ENCODE measurements at places on chromosomes 16 and 17. TPM values are rescaled to one million over a fixed set of nuclear protein-coding genes. Genes with fewer than 3 reads are reported as not detected.

GRCh38 chr16:65044873-65045272 lies 77.0 kb downstream of the CDH11 start:
- DNase-seq: no peak
- H3K36me3 ChIP-seq: no peaks in the 10 kb centered on the region
- H3K4me3 ChIP-seq: no peak overlapping the region
- no peaks in the 10 kb centered on the region for H3K27me3 ChIP-seq
- no peak overlapping the region for H3K27ac ChIP-seq

Gene TERF2IP
- 68.2 TPM for total RNA-seq

Gene EPX
- not detected for total RNA-seq

DNA sequence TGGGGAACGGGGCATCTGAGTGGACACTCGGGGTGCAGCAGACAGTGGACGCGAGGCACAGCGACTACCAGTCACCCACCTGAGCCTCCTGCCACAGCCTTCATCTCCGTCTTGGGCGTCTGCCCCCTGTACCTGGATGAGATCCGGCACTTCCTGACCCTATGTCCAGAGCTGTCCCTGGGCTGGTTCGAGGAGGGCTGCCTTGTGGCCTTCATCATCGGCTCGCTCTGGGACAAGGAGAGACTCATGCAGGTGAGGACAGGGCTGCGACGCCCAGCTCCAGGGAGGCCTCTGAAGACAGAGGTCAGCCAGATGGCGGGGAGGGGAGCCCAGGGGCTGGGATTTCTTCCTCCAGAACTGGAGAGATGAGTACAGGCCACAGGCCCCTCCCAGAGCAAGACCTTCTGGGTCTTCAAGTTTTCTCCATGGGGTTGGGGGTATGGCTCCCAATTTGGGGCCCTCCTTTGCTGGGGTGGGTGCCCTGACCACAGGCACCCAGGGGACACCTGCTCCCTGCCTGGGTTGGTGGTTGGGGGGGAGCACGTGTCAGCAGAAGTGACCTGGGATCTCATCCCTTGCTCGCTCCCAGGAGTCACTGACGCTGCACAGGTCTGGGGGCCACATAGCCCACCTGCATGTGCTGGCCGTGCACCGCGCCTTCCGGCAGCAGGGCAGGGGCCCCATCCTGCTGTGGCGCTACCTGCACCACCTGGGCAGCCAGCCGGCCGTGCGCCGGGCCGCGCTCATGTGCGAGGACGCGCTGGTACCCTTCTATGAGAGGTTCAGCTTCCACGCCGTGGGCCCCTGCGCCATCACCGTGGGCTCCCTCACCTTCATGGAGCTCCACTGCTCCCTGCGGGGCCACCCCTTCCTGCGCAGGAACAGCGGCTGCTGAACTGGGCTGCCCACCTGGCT lies 1.9 kb downstream of the AANAT start:
- no peaks in the 10 kb centered on the region for H3K36me3 ChIP-seq
- no peaks in the 10 kb centered on the region for H3K27me3 ChIP-seq
- H3K4me1 ChIP-seq: no peaks in the 10 kb centered on the region

Gene ALDH3A1
- 1.1 TPM for total RNA-seq

DNA sequence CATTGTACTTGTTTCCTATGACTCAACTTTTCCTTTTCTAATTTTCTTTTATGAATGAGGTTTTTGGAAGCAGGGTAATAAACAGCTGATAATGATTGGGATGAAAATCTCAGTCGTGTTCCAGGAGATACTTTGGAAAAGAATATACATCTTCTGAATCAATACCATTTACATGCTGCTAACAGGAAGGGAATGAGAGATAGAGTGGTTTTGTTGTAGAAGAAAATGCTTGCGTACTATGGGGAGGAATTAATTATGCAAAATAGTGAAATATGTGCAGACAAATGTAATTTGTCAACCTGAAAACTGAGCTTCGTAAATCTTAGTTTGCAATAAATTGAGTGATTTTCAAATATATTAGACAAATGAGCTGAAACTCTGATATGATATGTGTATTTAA lies 24.0 kb upstream of the SHISA6 start:
- no peak overlapping the region for H3K27ac ChIP-seq
- no peaks in the 10 kb centered on the region for H3K36me3 ChIP-seq
- no peak for DNase-seq
- no peaks in the 10 kb centered on the region for H3K4me1 ChIP-seq
- no peaks in the 10 kb centered on the region for H3K27me3 ChIP-seq

Gene CRYM
- total RNA-seq: 2.6 TPM

DNA sequence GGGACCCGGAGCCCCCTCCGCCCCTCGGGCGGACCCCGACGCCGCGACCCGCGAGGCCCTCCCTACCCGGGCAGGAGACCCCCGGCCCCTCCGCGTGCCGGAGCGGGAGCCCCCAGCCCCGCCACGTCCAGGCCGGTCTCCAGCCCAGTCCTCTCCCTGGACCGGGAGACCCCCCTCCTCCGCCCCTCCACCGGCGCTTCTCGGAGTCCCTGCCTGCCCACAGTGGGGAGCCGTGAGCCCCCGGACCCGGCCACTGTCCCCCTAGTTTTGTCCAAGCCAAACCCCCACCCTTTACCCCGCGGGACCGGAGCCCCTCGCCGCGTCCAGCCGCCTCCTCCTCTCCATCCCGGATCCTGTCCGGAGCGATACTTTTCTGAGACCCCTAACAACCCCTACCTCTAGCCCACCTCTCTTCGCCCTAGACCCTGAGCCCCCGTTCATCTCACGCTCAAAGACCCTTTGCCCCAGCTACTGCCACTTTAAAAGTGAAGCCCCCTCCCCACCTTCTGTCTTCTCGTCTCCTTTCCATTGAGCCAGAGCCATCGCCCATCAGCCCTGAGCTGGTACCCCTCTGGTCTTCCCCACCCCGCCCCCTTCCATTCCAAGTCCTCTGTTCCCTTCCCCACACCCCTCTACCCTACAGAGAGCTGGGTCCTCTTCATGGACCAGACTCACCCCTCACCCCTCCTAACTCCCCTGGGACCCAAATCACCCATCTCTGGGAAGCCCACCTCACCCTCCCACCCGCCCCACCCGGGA lies 1.0 kb downstream of the NECAB2 start:
- no peaks in the 10 kb centered on the region for H3K27me3 ChIP-seq
- DNase-seq: no peak
- peak overlapping the region; percentile 23 for H3K4me3 ChIP-seq
- no peak overlapping the region for H3K27ac ChIP-seq

GRCh38 chr17:6286233-6286632 lies 148.7 kb downstream of the AIPL1 start:
- H3K4me3 ChIP-seq: no peak overlapping the region
- H3K4me1 ChIP-seq: no peaks in the 10 kb centered on the region
- no peak overlapping the region for H3K27ac ChIP-seq
- no peak for DNase-seq

DNA sequence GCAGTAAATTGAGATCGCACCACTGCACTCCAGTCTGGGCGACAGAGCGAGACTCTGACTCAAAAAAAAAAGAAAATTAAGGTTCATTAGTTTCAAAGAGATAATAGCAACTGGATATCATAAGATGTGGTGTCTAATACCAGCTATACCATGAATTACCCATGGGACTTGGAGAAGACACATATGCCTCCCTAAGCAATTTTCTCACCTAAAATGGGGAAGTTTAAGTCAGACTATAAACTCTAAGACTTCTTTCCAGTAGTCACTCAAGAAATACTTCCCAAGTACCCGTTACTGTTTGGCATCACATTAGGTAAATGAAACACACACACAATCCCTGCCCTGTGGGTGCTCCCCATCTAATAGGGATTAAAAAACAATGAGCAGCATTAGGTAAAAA lies 22.6 kb downstream of the SMURF2 start:
- H3K27me3 ChIP-seq: no peaks in the 10 kb centered on the region
- H3K27ac ChIP-seq: no peak overlapping the region
- H3K36me3 ChIP-seq: no peaks in the 10 kb centered on the region
- H3K4me1 ChIP-seq: no peaks in the 10 kb centered on the region

Gene MRPL27
- 49.1 TPM for total RNA-seq

- H3K4me1 ChIP-seq: peaks cover 14% of the 10 kb centered on the region
- no peak overlapping the region for H3K4me3 ChIP-seq
- DNase-seq: no peak
- H3K36me3 ChIP-seq: no peaks in the 10 kb centered on the region
- peak overlapping the region; percentile 77 for H3K27ac ChIP-seq
Observed at GRCh38 chr17:1002412-1002753, 5.5 kb downstream of the TIMM22 start.

GRCh38 chr17:78823282-78824046 lies 17.1 kb downstream of the USP36 start:
- H3K4me3 ChIP-seq: no peak overlapping the region
- no peaks in the 10 kb centered on the region for H3K36me3 ChIP-seq
- H3K27me3 ChIP-seq: no peaks in the 10 kb centered on the region
- no peak for DNase-seq

Gene PIRT
- under 0.01 TPM for total RNA-seq

Gene STH
- total RNA-seq: not detected

GRCh38 chr16:84844559-84845495 lies 25.0 kb downstream of the CRISPLD2 start:
- DNase-seq: no peak
- H3K36me3 ChIP-seq: no peaks in the 10 kb centered on the region
- no peaks in the 10 kb centered on the region for H3K4me1 ChIP-seq
- no peaks in the 10 kb centered on the region for H3K27me3 ChIP-seq

DNA sequence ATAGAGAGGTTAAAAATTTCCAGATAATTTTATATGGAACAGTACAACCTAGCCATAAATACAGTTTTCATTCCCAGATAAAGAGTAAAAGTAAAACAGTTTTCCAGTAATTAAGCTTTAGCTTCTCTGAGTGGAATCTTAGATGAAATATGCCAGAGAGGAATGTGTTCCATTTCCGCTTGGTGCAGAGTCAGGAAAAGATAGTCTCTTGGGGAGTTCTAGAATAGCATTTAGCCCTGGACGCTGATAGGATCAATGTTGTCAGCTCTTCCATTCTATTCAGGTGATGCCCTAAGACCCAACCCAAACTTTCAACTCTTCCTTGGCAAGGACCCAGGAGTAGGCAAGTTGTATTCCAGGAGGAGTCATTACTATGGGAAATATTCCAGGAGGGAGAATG lies 30.9 kb upstream of the ABCA3 start:
- no peak overlapping the region for H3K4me3 ChIP-seq
- no peak for DNase-seq
- no peaks in the 10 kb centered on the region for H3K4me1 ChIP-seq

Gene EVI2A
- 34.2 TPM for total RNA-seq

DNA sequence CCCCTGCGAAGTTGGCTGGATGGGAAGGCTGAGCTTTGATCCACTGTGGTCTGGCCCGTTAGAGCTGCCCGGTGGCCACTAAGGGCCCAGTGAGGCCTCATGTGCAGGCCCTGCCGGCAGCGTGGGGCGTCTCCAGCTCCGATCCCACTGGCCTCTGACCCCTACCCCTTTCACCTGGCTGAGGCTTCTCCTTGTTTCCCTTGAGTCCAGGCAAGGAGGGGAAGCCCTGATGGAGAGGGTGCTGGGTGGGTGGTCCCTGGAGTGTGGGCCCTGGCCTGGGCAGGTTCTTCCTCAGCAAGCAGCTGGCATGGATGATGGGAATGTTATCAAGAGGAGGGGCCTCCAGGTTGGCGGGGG lies 356.8 kb downstream of the SEC14L1 start:
- H3K4me1 ChIP-seq: no peaks in the 10 kb centered on the region
- no peak overlapping the region for H3K4me3 ChIP-seq
- no peaks in the 10 kb centered on the region for H3K27me3 ChIP-seq
- peak; percentile 10 for DNase-seq

Gene TPSG1
- not detected for total RNA-seq

DNA sequence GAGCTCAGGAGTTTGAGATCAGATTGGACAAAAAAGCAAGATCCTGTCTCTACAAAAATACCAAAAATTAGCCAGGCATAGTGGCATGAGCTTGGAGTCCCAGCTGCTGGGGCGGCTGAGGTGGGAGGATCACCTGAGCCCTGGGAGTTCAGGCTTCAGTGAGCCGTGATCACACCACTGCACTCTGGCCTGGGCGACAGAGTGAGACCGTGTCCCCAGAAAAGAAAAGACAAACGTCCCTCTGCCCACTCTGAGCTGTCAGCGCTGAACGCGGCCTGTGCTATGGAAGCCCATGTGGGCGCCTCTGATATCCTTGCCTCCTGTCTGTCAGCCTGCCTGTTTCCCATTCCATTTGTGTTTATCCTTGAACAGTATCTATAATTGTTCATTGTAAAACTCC lies 50.7 kb downstream of the FOXK2 start:
- H3K4me3 ChIP-seq: no peak overlapping the region
- H3K27ac ChIP-seq: no peak overlapping the region
- no peaks in the 10 kb centered on the region for H3K27me3 ChIP-seq

Gene SERPINF2
- 21.3 TPM for total RNA-seq

DNA sequence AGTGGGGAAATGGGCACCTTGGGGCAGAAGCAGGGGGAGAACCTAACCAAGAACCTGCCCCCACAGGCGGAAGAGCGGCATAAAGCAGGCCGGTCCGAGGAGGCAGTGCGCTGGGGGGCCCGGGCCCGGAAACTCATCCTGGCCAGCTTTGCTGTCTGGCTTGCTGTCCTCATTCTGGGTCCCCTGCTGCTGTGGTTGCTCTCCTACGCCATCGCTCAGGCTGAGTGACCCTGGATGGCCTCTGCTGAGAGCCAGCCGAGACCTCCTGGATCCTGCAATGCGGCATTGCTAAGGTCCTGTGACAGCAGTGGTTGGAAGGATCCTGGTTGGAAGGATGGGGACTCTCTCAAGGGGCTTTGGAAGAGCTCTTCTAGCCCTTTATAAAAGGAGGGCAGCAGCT lies 4.5 kb upstream of the PHKG2 start:
- no peak for DNase-seq
- no peaks in the 10 kb centered on the region for H3K36me3 ChIP-seq
- no peaks in the 10 kb centered on the region for H3K27me3 ChIP-seq
- peaks cover 20% of the 10 kb centered on the region for H3K4me1 ChIP-seq
- H3K27ac ChIP-seq: peak overlapping the region; percentile 93

DNA sequence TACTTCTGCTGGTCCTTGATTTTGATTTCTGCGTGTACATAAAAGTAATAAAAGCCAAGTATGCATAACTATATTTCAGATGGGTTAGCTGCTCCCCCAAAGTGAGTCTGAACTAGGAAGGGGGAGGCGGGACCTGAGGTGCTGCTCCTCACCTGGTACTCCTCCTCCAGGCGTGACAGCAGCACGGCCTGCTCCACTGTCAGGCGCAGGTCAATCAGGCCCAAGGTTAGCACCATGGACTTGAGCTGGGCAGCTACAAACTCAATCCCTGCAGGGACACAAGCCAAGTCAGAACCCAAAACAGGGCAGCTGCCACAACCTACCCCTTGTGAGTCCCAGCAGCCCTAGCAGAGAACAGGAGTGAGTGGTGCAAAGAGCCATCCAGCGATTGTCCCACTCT lies 18.0 kb downstream of the ATPAF2 start:
- H3K4me1 ChIP-seq: no peaks in the 10 kb centered on the region
- H3K27me3 ChIP-seq: no peaks in the 10 kb centered on the region
- H3K36me3 ChIP-seq: no peaks in the 10 kb centered on the region
- no peak overlapping the region for H3K27ac ChIP-seq
- DNase-seq: no peak
- H3K4me3 ChIP-seq: no peak overlapping the region
